A172 (cell line): ENCODE measurements at places on chromosomes 4 and X. TPM values are rescaled to one million over a fixed set of nuclear protein-coding genes. Genes with fewer than 3 reads are reported as not detected.

- DNase-seq: no peak
Observed at GRCh38 chr4:182303847-182304246, 60.6 kb downstream of the TENM3 start.

GRCh38 chr4:144646523-144647094, 653 bp downstream of the HHIP start:
- DNase-seq: no peak

DNA sequence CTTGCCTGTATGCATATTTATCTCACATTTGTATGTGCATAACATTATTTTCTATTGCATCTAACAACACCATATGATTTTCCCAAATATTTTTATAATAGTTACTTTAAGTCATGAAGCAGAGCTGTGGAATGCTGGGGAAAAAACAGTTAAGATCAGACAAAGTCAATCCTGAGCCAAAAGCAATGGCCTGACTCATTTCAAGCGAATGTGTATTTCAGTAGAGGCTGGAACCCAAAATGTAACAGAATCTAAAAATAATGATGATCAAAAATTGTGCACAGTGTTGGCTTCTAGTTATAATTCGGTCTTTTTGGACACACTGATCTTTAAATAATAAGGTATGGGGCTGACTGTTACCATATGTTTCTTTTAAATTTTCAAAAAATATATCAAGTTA, 516.2 kb upstream of the ADGRL3 start:
- DNase-seq: peak; percentile 32

- no peak for DNase-seq
Observed at GRCh38 chrX:118370921-118371624, 25.2 kb downstream of the WDR44 start.

GRCh38 chr4:160595646-160596045, 1492.8 kb downstream of the RAPGEF2 start:
- no peak for DNase-seq

The TLR6 gene
- 8.1 and 11.0 TPM in 2 replicates for total RNA-seq

The ADAD1 gene
- total RNA-seq: not detected in 2 replicates
